ENCODE measurements at places on chromosomes 16 and 17. TPM values are rescaled to one million over a fixed set of nuclear protein-coding genes. Genes with fewer than 3 reads are reported as not detected.

GRCh38 chr17:7336240-7337175, at the start of gene ACAP1:
ACAP1 (plus strand) TSS chr17:7336529; CDS start chr17:7336735, 206 bp downstream.
- no peak within 1 kb of the TSS for H3K4me3 ChIP-seq
- H3K36me3 ChIP-seq, result no peaks in the 10 kb centered on the region
- peaks cover 27% of the 10 kb centered on the region for H3K27me3 ChIP-seq
- H3K4me1 ChIP-seq, result peaks cover 11% of the 10 kb centered on the region

GRCh38 chr17:70158180-70158579, 11.2 kb upstream of the KCNJ2 start:
- peak; percentile 22 for DNase-seq
- no peak overlapping the region for H3K4me3 ChIP-seq
- H3K4me1 ChIP-seq, result no peaks in the 10 kb centered on the region
- H3K27me3 ChIP-seq, result no peaks in the 10 kb centered on the region
- no peaks in the 10 kb centered on the region for H3K36me3 ChIP-seq

GRCh38 chr17:28406473-28406814, 432 bp upstream of the SLC46A1 start:
- no peak for DNase-seq
- peaks cover 10% of the 10 kb centered on the region for H3K4me1 ChIP-seq
- H3K36me3 ChIP-seq, result peaks cover 15% of the 10 kb centered on the region

GRCh38 chr17:4719684-4720221, 9.3 kb downstream of the ARRB2 start:
- no peak for DNase-seq
- H3K4me3 ChIP-seq, result no peak overlapping the region
- H3K4me1 ChIP-seq, result peaks cover 5% of the 10 kb centered on the region
- H3K27me3 ChIP-seq, result no peaks in the 10 kb centered on the region
- no peak overlapping the region for H3K27ac ChIP-seq
- peaks cover 28% of the 10 kb centered on the region for H3K36me3 ChIP-seq

Gene CLEC18B
- total RNA-seq, result 2.0 TPM

GRCh38 chr16:14377326-14377725, 252.7 kb downstream of the PARN start:
- peaks cover 13% of the 10 kb centered on the region for H3K4me1 ChIP-seq
- no peaks in the 10 kb centered on the region for H3K36me3 ChIP-seq

Gene PLA2G10
- 0.18 TPM for total RNA-seq

Measured in muscle of leg (tissue), 16 donors.